ENCODE measurements at places on chromosomes 16 and 17.

DNA sequence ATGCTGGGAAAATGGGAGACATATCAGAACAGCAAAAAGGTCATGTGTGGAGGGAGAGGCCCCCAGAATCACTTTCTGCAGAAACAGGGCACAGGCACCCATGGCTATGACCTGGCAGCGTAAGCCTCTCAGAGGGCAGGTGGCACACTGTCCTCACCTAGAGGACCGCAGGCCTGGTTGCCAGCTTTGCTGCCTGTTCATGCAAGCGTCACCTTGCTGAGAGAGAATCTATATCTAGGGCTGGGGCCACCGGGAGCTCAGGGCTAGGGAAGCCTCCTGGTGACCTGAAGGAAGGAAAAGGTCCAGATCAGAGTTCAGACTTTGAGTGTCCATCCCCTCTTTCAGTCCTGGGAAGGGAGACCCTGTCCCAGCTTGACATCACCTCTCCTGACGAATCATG, 78.7 kb downstream of the GOSR1 start:
- DNase-seq: no peak

DNA sequence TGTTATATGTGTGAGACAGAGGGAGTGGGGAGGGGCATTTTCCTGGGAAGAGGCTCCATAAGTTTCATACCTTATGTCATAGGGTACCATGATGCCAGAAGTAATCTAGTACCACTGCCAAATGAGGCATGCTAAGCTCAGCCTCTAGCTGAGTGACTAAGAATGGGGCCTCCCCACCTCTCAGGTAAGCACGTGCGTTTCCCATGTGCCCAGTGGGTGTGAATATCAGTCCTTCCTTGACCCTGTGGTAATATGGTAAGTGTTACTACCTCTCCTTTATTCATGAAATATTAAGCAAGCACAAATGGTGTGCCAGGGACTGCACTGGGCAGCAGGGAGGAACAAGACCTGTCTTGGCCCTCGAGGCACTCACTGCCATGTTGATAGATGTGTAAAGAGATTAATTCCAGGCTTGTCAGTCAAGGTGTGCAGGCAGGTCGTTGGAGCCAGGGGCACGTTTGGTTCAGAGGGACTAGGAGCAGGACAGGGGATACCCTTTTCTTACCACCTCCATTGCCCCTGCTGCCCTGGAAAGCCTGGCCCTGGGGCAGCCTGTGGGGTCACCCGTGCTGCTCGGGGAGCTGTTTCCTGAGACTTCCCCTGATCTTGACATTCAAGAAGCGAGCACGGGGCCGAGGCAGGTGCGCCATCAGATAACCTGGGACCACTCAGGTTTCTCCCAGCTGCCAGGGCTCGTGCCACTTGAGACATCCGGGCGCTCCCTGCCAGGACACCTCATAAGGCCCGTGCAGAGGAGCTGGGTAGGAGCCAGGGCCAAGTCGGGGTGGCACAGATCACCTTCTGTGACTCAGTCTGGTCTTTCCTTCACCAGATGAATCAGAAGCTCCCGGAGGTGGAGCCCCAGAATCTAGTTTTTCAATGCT, 8.8 kb downstream of the RSAD1 start:
- DNase-seq: no peak

- no peak for DNase-seq
Measured at GRCh38 chr16:55570159-55570558, 3.7 kb downstream of the CAPNS2 start.

DNA sequence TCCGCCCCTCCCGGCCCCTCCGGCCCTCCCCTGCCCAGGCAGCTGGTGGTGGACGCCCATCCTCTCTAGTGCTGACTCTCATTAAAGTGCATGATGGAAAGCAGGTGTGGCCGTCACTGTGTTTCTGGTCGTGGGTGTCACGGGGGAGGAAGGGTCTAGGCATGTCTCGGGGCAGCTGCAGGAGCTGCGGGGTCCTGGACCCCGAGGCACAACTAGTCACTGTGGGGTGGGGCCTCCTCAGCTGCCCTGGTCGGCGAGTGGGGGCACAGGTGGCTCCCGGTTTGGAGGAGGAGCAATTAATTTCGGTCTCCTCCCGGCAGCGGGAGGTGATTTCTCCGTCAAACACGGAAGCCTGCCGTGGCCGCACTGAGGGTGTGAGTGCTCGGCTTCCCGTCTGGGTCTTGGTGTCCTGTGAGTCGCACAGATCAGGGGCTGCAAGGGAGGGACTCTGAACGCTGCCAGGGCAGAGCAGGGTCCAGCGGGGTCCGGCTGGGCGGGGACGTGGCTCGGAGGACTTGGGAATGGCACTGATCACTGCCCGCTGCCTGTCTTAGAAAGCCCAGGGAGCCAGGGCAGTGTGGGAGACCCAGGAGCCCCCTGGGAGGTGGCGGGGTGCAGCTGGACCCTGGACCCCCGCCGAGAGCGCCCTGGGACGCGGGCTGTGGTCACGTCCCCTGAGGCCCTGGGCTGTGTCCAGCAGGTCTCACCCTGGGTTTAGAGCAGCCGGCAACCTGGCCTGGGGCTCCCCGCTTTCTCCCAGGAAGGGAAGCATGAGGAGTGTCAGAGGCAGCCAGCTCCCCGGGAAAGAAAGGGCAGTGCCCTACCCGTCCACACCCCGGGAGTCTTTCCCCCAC, 3.3 kb downstream of the TPSD1 start:
- no peak for DNase-seq

DNA sequence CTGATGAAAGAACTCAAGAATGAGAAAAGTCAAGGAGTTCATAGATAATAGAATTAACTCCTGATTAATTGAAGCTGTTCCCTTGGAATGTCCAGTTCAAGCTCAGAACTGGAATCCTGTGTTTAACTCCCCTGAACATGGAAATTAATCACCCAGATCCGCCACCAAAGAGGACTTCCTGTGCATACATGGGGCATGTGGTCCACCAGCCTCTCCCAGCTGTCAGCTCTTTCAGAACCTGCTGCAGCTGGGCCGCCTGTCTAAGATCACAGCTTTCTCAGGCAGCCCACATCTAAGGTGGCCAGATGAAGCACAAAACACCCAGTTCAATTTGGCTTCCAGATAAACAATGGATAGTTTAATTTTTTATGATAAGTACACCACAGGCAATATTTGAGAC, 203.7 kb upstream of the COX10 start:
- no peak for DNase-seq

DNA sequence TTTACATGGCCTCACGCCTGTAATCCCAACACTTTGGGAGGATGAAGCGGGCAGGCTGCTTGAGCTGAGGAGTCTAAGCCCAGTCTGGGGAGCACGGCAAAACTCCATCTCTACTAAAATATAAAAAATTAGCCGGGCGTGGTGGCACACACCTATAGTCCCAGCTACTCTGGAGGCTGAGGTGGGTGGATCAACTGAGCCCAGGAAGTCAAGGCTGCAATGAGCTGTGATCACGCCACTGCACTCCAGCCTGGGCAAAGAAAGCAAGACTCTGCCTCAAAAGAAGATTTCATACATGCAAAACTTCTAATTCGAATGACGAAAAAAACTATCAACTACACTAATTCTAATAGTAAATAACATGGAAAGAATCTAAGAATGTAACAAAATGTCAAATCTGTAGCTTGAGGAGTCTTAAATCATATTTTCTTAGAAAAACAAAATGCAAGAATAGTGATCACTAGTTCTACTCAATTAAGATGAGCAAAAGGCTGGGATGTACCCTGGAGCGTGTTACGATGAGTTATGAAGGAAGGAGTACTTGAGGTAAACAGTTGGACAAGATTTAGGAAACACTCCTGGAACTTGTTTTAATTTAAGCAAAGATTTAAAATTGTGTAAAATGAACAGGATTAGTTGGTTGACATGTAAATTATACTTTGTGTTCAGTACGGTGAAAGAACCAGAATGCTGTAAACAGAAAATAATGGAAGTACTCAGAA, 20.7 kb downstream of the YWHAE start:
- no peak for DNase-seq

- DNase-seq: no peak
Measured at GRCh38 chr17:339193-340061, 13.2 kb downstream of the RPH3AL start.

- no peak for DNase-seq
Measured at GRCh38 chr16:17228048-17228707, 242.6 kb downstream of the XYLT1 start.

- no peak for DNase-seq
Measured at GRCh38 chr17:4499431-4500190, 930 bp downstream of the SPNS2 start.

DNA sequence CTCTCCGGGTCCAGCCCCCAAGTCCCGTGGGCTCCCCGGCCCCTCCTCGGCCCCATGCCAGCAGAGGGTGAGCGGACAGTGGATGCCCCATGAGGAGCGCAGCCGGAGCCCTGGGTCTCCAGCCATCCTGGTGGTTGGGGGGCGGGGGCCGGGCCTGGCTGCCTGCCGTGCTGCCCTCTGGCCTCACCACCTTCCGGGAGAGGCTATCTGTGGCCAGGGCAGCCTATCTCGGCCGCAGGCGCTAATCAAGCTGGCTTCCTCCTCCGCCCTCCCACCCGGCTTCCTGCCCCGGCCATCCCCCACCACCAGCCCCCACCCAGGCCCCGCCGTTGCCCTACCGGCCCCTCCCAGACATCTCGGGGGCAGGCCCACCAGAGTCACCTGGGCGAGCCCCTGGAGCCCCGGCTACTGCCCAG, 46.8 kb downstream of the ZFPM1 start:
- DNase-seq: no peak
